GOT3 (cell line): ENCODE measurements at places on chromosomes 5 and 9.

DNA sequence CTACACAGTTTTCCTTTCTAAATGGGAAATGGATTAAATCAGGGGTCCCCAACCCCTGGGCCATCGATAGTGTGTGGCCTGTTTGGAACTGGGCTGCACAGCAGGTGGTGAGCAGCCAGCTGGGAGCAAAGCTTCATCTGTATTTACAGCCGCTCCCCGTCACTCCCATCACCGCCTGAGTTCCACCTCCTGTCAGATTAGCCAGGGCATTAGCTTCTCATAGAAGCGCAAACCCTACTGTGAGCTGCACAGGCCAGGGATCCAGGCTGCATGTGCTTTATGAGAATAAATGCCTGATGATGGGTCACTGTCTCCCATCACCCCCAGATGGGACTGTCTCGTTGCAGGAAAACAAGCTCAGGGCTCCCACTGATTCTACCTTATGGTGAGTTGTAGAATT lies 41.2 kb upstream of the FLT4 start:
- no peak for DNase-seq

DNA sequence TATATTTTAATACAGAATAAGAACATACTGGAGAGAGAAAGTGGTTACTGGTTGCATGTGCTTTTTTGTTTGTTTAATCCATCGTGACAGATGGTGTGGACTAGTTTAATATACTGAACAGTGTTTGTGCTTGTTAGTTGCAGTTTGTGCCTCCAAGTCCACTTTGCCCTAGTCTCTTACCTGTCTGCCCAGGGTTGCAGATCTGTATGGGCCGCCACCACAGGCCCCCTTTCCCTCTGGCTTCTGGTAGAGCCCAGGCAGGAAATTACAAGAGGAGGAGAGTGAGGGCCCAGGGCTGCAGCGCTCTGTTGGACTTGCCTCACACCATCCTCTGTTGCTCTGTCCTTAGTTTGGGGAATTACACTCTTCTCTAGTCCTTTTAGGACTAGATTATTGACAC lies 166.4 kb downstream of the KDM4C start:
- no peak for DNase-seq

GRCh38 chr9:30943446-30944224 lies 1440.8 kb upstream of the ACO1 start:
- DNase-seq = no peak

- DNase-seq = no peak
These were observed at the start of gene PHF2 for GRCh38 chr9:93576258-93577077. Gene PHF2, plus strand, starts transcription at chr9:93576584. Its CDS starts 190 bp downstream, at chr9:93576774.

DNA sequence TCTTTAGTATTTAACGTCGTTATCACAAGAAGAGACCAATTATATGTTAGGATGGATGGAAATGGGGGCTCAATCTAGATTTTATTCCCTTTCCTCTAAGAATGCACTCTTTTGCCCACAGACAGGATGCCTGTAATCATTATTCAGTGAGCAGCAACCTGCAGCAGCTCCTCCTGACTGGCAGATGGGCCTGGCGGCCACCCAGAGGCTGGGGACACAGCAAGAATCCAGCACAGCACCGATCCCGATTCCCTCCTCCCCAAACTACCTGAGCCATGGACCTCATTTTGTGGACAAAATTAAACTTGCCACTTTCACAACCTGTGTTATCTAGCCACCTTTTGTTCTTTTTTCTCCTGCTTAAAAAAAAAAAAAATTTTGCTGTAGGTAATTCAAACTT lies 101.0 kb downstream of the USP20 start:
- DNase-seq = no peak

DNA sequence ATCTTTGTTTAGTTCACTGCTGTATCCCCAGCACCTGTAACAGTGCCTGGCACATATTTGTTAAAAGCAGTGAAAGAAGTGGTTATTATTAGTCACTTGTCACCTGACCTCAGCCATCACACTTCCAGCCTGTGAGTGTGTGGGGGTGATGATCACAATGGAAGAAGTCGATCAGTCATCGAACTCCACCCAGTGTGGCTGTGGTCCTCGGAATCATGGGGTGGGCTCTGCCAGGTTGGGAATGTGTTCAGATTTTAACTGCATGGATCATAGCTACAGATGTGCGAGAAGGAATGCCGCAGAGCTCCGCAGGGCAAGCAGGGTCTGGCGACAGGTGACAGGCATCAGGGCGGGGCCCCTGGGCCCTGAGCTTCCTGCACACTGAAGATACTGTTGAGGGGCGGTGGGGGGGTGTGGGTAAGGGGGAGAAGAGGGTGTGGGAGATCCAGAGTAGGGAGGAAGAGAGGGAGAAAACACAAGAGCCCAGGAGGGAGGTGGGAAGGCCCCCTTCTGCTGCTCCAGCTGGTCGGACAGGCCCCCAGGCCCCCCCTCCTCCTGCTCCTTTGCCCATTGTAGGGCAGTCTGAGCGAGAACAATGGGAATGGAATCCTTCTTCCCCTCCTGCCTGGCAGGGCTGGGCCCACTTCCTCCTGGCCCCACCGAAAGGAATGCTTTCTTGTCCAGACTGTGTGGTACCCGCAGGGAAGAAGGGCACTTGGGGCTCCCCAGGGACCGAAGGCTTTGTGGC lies 89.6 kb downstream of the SPRY4 start:
- no peak for DNase-seq

- no peak for DNase-seq
These were observed 38.8 kb upstream of the CCDC112 start for GRCh38 chr5:115335301-115335700.

GRCh38 chr9:122797316-122798063 lies 2.4 kb upstream of the OR1K1 start:
- no peak for DNase-seq
